ENCODE measurements at places on chromosomes 11 and 22.

DNA sequence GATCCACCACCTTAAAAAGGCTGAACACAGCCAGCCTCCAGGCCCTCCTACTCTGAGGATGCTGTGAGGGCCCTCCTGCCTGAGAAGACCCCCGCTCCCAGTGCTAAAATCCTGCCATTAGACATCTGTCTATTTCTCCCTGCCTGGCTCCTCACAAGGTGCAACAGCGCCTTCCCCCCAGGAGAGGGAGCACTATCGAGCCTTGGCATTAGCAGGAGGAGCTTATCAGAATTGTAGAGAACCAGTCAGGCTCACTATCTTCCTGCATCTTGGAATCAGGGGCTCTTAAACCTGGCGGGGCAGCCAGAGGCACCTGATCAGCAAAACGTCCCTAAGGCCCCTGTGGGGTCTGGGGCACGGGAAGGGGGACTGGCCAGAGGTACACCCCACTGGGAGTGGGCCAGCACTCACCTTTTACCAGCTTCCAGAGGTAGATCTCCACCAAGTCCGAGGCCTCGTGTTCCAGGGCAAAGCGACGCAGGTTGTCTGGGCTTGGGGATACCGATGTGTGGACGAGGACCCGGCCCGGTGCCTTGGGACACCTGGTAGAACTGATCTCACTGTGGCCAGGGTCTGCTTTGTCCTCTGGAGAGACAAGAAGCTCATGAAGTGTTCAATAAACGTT lies 28.7 kb downstream of the CHRDL2 start:
- peak; percentile 13 for DNase-seq

DNA sequence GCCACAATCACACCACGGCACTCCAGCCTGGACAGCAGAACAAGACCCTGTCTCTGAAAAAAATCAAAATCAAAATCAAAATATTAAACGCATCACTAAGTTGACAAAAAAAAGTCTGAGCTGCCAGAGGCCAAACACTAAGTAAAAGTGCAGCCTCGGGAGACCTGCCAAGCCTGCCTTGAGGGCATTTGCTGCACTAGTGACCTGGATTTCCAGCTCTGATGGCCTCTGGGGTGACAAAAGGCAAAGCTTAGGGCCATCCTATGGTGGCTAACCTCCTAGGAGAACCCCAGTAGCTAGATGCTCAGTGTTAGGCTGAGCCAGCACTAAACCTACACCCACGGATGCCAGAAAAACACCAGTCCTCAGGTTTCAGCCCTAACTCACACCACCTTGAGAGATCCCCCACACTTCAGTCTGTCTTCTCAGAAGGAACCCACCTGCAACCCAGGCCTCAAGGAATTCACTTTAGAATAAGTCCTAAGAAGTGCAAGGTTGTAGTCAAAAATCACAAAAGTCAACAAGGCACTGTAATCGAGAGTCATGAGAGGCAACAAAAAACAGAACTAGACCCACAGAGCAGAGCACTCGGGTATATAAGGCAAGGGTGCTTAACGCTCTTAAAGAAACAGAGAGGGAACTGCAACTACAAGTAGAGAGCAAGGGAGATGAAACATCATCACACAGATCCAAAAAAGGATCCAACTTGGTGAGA lies 28.6 kb downstream of the GNB1L start:
- DNase-seq = no peak

DNA sequence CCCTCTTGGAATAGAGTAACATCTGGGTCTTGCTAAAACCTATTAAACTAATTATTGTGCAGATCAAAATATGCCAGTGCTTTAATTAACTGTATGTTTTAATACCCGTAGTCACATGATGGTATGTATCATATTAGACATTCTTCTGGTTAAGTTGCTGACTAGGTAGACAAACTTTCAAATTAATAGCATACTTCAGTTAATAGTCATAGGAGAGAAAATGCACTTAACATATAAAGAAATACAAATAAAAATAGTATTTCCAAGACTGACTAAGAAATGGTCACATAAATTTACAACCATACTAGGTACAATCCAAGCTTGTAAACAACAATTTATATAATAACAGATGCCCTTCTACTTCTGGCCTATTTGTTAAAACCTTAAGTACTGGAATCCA lies 7.6 kb upstream of the EXPH5 start:
- DNase-seq = no peak

DNA sequence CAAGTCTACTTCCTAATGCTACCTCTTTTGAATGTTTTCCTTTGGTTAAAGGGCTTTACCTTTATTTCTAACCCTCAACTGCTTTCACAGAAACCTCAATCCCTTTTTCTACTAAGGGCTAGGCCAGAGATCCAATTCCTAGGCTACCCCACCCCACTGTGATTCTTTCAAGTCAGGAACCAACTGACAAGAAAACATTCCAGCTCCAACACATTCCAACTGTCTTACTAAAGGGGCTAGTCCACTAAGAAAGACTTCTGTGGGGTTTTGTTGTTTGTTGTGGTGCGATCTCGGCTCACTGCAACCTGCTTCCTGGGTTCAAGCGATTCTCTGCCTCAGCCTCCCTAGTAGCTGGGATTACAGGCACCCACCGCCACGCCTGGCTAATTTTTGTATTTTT lies 151.3 kb downstream of the APOL5 start:
- DNase-seq = no peak

DNA sequence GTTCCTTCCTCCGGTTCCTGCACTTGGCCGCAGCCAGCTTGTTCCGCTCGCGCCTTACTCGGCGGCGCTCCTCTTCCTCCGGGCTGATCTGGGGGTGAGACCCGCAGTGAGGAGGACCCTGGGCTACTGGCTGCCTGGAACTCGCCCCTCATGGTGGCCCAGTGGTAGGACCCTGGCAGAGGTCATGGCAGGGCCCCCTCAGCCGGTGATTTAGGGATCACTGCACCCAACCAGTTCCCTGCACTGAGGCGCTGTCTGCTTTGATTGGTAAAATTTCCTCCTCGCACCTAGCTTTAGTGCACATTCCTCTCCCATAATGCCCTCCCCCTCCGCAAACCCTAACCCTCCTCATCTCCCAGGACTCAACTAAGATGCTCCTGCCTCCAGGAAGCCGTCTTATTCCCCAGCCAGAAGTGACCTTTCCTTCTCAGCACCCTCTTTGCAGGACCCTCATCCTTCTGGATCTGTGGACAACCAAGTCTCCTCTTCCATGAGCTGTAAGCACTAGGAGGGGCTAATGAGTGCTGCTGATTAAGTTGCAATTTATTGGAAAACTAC lies 3.6 kb downstream of the CCDC85B start:
- no peak for DNase-seq

- DNase-seq = no peak
These were observed 11.2 kb downstream of the TOM1 start for GRCh38 chr22:35310556-35311550.

- no peak for DNase-seq
These were observed 157.8 kb upstream of the GRK3 start for GRCh38 chr22:25406510-25407210.

DNA sequence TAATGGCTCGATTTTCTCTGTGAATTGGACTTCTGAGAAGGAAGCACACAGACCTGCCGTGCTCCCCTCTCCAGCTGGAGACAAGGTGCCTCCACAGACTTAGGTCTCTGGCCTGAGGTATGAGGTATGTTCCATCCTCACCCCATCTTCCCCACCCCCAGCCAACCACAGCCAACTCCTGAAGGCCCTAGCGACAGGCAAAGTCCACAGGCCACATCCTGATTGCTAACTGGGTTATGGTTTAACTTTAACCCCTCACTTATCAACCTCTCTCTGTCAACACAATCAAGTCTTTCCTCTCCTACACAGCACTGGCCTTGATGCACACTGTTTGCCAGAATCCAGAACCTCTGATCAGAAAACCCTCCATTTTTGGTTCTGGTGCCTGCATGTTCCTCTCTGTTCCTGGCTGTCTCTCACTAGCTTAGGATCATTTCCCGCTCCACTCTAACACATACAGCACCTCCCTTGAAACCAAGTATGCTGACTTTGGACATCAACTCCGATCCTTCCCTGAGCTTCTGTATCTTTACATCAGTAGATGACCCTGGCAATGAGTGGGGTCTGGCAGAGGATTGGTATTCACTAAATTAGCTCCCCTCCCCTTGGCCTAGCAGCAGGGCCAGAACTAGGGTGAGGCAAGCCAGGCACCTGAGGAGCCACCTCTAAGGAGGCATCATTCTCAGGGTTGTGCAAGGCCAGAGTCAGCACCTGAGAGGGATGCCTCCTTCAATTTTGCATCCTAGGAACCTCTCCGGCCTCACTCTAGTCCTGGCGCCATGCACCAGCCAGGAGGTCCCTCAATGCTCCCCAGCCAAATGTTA lies 22.0 kb downstream of the JAML start:
- peak; percentile 35 for DNase-seq

DNA sequence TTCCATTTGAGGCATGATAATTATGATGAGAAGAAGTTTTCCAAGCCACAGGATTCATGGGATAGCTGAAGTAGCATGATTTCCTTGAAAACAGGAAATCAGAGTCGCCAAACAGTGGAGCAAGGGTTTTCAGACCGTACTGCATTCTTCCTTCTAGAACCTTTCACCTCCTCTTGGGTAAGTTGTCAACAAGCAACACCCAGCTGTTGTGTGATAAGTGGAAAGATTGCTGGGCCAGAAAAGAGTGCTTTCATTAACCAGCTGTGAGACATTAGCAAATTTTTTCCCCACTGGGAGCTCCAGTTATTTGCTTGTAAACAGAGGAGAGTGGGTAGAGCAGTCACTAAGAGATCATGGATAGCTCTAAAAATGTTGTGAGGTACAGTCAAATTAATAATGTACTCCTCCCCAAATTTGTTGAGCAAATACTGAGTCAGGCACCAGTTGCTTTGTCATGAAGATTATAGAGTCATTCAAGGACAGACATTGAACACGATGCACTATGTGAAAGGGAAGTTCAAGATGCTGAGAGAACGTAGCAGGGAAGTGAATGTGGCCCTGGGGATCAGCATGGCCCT lies 11.7 kb upstream of the MPEG1 start:
- DNase-seq = no peak

GRCh38 chr11:19578871-19579270 lies 133.8 kb upstream of the NAV2 start:
- DNase-seq = no peak

DNA sequence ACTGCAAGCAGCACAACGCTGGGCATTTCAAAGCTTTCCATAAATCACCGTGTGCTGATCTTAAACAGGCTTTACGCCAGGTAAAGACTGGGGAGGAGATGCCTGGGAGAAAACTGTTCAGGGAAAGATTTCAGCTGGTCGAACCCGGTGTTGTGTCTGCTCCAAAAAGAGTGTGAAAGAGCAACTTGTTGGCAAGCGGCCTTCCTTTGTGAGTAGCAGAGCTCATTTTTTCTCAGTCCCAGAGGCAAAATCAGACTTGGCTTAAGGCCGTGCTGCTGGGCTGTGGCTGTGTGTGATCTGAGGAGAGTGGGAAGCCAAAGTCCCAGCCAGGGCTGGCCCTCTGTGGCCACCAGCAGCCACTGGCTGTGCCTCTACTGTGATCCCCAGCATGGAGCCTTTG lies 75.7 kb upstream of the E2F8 start:
- DNase-seq = no peak

DNA sequence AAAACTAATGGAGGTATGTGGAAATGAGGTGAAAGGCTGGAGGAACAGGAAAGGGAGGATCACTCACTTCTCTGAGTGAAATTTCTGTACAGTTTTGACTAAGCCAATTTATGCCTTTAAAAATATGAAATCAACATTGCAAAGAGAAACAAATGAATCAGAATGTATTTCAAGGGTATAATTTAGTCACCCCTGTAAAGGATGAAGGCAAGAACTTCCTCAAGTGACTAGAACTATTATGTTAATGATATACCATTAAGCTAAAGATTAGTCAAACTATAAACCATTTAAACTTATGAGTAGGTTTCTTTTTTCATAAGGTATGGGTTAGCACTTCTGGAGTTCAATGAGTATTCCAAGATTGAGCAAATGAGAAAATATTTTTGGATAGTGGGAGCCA lies 184.5 kb upstream of the CHORDC1 start:
- no peak for DNase-seq

DNA sequence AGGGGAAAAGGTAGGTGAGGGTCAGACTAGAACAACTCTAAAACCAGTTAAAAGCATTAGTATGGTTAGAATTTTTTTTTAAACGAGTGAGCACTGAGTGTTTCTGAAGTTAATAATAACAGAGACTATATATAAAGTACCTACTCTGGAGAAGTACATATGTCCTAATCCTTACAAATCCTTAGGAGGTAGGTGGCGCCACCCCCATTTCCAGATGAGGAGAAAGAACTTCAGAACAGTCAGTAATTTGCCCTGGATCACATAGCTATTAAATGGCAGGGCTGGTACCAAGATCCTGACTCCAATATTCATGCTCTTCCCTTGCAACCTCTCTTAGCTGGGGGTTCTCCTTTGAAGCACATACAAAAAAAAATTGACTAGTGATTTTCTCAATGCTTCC lies 80.5 kb downstream of the CLPB start:
- DNase-seq = no peak

DNA sequence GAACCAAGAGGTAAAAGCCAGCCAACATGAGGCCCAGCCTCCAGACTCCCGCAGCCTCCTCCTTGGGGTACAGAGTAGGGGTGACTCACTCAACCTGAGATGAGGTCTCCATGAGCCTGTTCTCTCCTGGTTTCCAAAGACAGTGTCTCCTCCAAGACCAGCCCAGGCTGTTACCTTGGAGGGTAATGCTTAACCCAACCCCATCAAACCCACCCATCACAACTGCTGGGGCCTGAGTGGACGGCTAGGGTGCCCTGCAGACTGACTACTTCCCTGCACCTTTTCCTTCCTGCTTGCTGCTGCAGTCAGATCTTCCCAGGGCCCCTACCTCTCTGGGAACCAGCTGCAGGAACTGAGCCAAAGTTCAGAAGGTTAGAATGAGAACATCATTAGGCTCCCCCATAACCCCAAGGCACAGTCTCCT lies 5.1 kb upstream of the NOL12 start:
- no peak for DNase-seq
